ENCODE measurements at places on chromosomes 16 and 17.

GRCh38 chr16:54696970-54697369 lies 233.7 kb upstream of the IRX5 start:
- no peak for DNase-seq

- DNase-seq: no peak
These were observed 850 bp upstream of the PNMT start for GRCh38 chr17:39667262-39667944.

- DNase-seq: no peak
These were observed 154.4 kb downstream of the TANC2 start for GRCh38 chr17:63120406-63120805.

DNA sequence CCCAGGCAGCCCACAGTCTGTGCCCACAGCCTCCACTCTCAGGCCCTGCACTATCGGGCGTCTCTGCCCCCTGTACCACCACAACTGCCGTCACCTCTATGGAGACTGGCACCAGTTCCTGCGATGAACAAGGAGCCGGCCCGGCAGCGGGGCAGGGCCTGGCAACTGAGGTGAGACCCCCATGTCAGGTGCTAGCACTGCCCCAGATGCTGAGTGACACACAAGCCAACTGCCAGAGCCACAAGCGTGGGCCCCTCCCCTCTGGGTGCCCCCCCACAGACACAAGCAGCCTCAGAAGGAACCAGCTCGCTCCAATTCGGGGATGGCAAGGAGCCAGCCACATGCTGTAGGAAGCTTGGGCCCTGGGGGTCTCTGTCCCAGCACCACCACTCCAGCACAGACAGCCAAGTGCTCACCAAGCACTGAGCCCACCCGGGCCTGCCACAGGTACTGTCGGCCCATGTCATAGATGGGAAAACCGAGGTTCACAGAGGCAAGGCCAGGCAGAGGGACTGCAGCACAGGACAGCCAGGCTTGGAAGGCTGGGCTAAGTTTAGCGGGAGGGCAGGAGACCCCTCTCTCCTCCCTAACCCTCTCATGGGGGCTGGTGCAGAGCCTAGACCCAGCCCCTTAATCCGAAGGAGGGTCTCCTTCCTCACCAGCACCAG lies 1.5 kb upstream of the PVALEF start:
- no peak for DNase-seq

DNA sequence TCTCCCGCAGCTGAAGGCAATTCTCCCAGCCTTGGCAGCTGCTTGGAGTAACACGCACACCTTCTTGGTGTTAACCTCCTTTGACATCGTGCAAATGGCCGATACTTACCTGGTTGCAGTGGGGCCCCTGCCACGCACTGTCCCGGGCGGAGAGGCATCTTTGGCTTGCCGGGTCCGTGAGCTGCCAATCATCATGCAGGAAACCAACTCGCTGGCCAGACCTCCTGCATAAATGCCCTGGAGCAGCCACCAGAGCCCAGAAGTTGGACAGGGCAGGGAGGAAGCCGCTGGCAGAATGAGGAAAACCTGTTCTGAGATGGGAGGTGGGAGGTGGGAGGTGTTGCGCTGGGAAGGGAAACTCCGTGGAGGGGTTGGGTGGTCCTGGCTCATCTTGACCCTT lies 41.7 kb upstream of the CREBBP start:
- no peak for DNase-seq

DNA sequence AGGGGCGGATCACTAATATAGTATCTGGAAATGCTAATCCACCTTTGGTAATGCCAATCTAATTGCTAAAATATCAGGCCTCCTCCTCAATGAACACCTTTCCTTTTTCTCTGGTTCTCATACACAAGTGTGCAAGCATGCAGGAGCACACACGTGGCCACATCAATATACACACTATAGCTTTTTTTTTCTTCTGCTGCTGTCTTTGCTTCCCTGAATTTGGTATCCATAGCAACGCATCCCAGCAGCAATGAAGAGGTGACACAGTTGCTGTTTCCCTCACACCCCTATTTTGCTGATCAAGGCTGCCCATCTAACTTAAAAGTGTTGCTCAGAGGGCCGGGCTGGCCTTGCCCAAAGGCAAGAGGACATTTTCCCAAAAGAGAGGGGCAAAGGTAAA lies 15.4 kb downstream of the NOG start:
- no peak for DNase-seq

- no peak for DNase-seq
These were observed 68.1 kb downstream of the GSG1L start for GRCh38 chr16:27995378-27995777.

GRCh38 chr16:78789561-78789960 lies 690.1 kb downstream of the WWOX start:
- no peak for DNase-seq

- no peak for DNase-seq
These were observed 3.5 kb downstream of the MARVELD3 start for GRCh38 chr16:71629278-71630016.

GRCh38 chr17:51914577-51914976 lies 243.9 kb downstream of the CA10 start:
- DNase-seq: no peak

- no peak for DNase-seq
These were observed 138.4 kb downstream of the PHKB start for GRCh38 chr16:47599512-47599911.

DNA sequence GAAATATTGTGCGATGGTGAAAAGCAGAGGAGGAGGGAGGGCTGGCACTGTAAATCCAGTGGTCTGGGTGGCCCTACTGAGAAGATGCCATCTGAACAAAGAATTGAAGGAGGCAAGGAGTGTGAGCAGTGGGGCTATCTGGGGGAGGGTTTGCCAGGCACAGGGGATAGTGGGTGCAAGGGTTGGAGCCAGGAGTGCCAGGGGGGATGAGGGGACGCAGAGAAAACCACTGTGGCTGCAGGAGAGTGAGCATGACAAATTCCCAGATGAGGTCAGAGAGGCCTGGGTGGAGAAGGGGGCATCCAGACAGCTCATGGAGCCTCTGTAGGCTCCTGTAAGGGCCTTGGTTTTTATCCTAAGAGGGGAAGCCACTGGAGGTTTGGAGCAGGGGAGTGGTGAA lies 4.8 kb downstream of the XYLT2 start:
- no peak for DNase-seq

DNA sequence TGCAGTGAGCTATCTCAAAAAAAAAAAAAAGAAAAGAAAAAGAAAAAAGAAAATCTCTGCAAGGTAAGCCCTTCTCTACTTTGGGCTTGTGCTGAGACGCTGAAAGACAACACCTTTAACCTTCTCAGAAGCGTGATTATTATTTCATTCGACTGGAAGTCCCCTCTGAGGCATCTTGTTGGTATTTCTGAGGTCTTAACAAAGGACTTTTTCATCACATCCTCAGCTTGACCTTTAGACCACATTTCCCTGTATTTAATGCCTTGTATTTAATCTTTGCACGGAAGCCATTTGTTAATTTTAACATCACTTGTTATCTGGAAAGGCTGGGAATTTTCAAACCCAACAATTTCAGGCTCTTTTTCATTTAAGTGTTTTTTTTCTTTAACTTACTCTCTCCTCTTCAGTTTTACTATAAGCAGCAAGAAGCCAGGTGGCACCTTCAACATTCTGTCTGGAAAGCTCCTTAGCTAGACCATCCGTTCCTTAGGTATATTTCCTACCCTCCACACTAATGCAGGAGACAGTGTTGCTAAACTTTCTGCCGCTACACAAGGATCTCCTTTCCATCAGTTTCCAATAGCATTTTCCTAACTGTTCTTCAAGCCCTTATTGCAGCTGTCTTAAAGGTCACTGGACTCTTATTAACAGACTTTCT lies 10.3 kb downstream of the KCTD13 start:
- no peak for DNase-seq

DNA sequence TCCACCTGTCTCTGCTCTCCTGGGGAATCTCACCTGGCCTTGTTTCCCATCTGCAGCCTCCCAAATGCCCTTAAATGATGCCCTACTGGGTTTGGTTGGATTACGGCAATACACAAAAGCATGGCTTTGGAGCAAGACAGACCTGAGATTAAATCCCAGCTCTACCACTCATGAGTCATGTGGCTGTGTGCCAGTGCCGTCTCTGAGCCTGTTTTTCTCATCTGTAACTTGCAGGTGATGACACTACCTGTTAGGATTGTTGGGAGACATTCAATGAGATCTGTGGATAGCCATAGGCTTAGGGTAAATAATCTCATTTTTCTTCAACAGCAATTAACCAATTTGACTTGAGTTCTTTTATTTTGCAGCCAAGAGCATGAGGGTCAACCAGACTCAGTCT lies 240.3 kb downstream of the MAF start:
- DNase-seq: no peak

DNA sequence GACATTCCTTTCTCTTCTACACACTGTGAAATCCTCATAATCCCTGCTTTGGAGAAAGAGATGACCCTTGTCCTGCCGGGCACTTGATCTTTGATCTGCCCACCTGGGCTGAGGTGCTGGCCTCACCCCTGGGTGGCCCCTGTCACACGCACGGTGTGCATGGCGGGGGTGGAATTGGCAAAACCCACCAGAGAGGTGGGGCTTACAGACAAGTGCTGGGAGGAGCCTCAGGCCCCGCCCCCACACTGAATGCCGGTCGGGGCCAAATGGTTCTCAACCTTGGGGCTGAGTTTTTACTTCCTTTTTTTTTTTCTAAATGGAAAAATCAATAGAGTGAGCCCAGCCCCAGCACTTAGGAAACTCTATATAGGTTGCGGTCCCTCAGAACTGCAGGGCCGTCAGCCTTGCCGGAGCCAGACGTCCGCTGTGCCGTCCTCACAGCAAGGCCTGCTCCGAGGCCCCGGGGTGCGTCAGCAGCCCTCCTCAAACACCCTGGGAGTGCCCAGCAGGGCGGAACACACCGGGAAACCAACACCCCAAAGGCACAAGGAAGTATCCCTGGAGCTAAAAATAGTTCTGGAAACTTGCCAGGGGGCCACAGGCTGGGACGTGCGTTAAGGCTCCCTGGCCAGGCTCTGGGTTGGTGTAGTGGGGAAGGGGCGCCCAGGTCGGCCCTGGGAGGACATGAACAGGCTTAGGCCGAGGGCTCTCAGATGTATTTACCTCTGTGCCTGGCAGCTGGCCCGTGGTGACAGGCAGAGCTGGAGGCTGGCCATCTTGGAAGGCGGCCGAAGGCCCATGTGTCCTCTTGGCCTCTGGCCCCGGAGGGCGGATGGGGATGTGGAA lies 11.0 kb downstream of the GPRC5C start:
- DNase-seq: no peak

DNA sequence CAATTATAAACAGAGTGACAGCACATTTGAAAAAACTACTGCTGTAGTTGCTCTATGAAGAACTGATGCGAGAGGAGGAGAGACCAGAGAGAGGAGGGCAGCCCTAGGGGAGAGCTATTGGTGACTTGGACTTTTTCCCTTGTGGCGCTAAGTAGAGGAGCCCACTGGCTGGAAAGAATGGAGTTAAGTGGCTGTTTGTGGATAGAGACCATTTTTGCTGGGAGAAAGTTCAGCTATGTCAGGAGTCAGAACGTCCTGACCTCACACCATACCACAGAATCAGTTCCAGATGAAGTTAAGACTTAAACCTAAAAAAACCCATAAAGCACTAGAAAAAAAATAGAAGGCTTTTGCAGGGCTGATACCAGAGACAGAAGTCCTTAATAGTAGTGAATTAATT lies 2.0 kb downstream of the POLR2A start:
- DNase-seq: no peak

GRCh38 chr16:88367560-88367959 lies 15.2 kb upstream of the ZNF469 start:
- DNase-seq: no peak

- no peak for DNase-seq
These were observed 194.7 kb downstream of the SPECC1 start for GRCh38 chr17:20203761-20204263.

DNA sequence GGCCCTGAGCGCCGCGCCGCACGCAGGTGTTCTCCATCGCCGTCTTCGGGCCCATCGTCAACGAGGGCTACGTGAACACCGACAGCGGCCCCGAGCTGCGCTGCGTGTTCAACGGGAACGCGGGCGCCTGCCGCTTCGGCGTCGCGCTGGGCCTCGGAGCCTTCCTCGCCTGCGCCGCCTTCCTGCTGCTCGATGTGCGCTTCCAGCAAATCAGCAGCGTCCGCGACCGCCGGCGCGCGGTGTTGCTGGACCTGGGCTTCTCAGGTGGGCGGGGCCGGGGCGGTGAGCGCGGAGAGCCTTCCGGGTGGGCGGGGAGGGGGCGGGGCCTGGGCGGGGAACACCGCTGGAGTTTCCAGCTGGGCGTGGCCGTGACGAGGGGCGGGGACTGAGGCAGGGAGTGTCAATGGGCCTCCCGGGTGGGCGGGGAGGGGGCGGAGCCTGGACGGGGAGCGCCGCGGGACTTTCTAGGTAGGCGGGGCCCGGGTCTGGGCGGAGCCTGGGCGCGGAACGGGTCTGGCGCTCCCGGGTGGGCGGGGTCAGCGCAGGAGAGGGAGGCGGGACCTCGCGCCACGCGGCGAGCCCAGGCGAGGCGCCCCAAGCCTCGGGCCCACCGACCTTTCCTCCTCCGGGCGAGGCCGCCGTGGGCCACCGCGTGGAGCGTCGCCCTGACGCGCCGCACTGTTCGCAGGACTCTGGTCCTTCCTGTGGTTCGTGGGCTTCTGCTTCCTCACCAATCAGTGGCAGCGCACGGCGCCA lies 2.4 kb downstream of the SYNGR3 start:
- DNase-seq: peak; percentile 95

DNA sequence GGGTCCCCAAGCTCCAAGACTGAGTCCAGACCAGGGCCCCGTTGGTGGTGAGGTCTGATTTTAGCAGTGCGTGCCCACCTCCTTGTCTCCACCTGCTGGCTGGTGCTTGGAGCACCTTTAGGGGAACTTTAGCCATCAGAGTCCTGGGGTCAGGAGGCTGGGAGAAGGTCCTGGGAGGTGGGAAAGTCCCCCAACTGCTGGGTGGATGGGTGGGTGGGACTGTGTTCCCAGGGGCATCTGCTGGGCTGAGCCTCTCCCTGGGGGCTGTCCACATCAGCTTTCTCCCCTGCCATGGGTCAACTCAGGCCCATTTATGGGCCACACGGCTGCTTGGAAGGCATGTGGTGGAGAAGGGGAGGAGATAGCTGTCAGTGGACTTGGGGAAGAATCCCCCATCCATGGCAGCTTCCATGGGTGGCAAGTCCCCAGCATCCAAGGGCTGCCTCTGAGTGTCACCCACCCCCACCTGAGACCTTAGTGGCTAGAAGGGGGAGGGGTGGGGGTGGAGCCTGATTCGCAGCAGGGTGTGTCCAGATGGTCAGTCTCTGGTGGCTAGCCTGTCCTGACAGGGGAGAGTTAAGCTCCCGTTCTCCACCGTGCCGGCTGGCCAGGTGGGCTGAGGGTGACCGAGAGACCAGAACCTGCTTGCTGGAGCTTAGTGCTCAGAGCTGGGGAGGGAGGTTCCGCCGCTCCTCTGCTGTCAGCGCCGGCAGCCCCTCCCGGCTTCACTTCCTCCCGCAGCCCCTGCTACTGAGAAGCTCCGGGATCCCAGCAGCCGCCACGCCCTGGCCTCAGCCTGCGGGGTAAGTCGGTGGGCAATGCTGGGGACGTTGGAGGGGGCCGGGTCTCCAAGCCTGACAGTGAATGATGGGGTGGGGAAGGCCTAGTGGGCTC lies at the start of gene TRPV2:
TRPV2 (plus strand) TSS at position 541 of the 894 bp plus-strand sequence. CDS start 2,098 bp downstream, outside the sequence.
- DNase-seq: peak; percentile 37

DNA sequence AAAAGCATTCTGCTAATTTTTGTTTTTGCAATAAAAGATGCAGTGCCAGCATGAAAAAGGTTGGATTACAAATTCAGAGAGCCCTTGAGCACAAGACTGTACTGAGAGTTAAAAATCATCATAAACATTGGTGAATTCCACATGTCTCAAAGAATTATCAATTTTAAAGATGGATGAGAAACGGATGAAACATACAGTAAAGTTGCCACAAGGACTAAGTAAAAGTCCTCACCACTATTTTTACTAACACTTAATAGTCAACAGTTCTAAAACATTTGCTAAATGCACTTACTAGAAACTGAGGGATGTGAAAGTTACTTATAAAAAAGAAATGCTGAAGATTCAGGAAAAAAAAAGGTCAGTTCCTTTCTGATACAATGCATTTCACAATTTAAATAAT lies 25.8 kb upstream of the NACA2 start:
- DNase-seq: no peak

Data from stimulated activated naive CD8-positive, alpha-beta T cell treated with anti-CD3 and anti-CD28 coated beads, Interleukin-15, amount 100 ng/mL, for 72 hours (primary cell).